ENCODE measurements at places on chromosomes 4 and X.

DNA sequence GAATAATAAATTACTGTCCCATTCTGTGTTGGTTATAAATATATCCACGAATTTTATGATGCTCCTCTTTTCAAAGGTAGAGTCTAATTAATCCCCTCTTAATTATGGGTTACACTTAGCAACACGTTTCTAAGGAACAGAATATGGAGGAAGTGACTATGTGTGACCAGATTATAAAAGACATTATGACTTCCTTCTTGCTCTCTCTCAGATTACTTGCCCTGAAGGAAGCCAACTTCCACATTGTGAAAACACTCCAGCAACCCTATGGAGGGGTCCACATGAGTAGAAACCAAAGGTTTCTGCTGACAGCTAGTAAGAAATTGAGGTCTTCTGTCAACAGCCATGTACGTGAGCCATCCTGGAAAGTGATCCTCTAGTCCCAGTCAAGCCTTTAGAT lies 59.3 kb downstream of the WDFY3 start:
- DNase-seq: no peak
- no peaks in the 10 kb centered on the region for H3K36me3 ChIP-seq
- no peak overlapping the region for H3K4me3 ChIP-seq
- H3K27me3 ChIP-seq: no peaks in the 10 kb centered on the region
- no peaks in the 10 kb centered on the region for H3K4me1 ChIP-seq

DNA sequence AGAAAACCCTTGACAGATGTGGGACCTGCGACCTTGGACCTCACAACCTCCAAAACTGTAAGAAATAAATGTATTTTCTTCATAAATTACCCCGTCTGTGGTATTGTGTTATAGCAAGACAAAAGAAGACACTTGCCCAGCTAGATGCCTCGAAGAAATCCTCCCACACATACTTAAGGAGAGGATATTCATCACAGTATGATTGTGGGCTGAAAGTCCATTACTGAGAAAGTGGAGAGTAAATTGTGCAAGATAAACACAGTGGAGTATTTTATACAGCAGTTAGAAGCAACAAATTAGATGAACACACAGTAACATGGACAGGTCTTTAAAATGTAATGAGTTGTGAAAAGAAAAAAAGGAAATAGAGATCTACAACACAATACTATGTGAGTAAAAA lies 25.8 kb upstream of the PLA2G12A start:
- no peaks in the 10 kb centered on the region for H3K4me1 ChIP-seq
- no peaks in the 10 kb centered on the region for H3K27me3 ChIP-seq
- no peak for DNase-seq
- no peak overlapping the region for H3K27ac ChIP-seq
- H3K4me3 ChIP-seq: no peak overlapping the region

GRCh38 chr4:16120720-16121119 lies 36.9 kb upstream of the PROM1 start:
- DNase-seq: peak; percentile 83
- no peaks in the 10 kb centered on the region for H3K36me3 ChIP-seq
- H3K27me3 ChIP-seq: no peaks in the 10 kb centered on the region
- no peaks in the 10 kb centered on the region for H3K4me1 ChIP-seq
- H3K27ac ChIP-seq: no peak overlapping the region

DNA sequence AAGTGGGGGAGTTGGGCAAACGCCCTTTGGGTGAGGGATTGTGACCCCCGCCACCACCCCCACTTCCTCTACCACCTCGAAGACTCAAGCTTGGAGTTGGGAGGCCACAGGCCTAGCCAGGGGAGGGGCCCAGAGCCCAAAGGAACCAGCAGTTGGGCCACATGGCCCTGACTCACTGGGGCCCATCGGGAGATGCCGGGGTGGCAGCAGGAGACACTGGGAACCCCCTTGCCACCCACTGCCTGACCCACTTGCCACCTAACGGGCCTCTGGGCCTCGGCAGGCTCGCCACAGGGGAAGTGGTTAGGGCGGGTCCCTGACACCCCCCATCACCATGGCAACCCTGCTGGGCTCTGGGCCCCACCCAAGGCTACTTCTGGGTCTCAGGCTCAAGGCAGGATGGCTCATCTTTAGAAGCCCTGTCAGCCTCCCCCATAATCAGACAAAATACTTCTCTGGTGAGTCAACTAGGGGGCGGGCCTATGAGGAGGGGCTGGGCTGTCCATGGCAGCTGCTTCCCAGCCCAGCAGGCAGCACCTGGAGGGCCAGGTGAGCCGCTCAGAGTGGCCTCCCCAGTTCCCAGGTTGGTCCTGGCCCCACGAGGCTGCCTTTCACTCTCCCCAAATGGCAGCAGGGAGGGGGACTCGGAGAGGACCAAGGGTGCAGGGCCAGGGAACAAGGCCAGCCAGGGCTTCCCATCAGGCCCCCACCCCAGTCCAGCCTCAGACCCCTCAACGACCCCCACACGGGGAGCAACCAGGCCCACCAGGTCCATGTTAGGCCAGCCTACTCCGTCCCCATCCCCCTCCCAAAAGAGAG lies 5.6 kb downstream of the FLNA start:
- no peaks in the 10 kb centered on the region for H3K27me3 ChIP-seq
- peak overlapping the region; percentile 88 for H3K27ac ChIP-seq
- DNase-seq: no peak
- H3K36me3 ChIP-seq: no peaks in the 10 kb centered on the region
- peak overlapping the region; percentile 66 for H3K4me3 ChIP-seq
- peaks cover 49% of the 10 kb centered on the region for H3K4me1 ChIP-seq

DNA sequence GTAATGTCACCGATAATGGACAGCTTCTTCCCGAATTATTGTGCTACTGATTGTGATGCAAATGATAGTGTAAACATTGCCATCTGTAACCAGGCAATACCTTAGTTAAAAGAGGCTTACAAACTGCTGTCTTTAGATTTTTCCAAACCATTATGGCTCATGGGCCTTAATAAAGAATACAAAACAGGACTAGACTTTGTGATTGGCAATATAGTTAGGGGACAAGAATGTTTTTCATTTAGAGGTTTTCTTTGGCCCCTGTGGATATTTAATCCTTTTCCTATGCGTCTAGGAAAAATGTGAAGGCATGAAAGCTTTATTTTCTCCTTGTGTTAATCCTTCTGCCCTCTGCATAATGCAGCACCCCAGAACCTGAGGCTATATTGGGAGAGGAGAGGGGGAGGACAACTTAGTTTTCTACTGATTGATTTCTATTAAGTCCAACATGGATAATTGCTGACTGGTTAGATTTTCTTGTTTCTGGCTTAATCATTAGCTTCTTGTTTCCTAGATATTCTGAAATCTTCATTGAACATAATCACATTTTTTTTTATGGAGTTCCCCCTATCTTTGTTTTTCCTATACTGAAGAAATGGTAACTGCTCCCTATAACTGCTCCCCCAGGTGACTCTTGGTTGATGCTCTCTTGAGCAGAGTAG lies 1.9 kb downstream of the PRPS1 start:
- no peaks in the 10 kb centered on the region for H3K36me3 ChIP-seq
- H3K27ac ChIP-seq: no peak overlapping the region
- DNase-seq: no peak
- no peaks in the 10 kb centered on the region for H3K27me3 ChIP-seq

- no peak overlapping the region for H3K4me3 ChIP-seq
- H3K27ac ChIP-seq: no peak overlapping the region
- no peaks in the 10 kb centered on the region for H3K27me3 ChIP-seq
- no peak for DNase-seq
- peaks cover 2% of the 10 kb centered on the region for H3K4me1 ChIP-seq
- no peaks in the 10 kb centered on the region for H3K36me3 ChIP-seq
Observed at GRCh38 chr4:15930314-15930713, 8.2 kb downstream of the FGFBP1 start.

DNA sequence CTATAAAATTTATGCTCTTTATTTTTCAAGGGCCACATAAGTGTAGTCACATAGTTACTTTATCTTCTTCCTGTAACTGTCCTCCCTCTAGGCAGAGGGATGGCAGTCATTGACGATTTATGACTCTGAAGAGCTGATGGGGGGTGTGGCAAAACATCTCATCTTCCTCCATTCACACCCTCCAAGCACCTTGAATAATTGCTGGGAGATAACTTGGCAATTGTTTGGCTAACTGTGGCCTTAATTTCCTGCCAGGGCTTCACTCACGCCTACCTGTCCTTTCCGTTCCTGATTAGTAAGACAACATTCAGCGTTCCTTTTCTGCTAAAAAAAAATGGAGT lies 329.2 kb downstream of the ARHGAP10 start:
- H3K36me3 ChIP-seq: peaks cover 6% of the 10 kb centered on the region
- no peak for DNase-seq
- no peak overlapping the region for H3K27ac ChIP-seq
- H3K4me3 ChIP-seq: no peak overlapping the region
- no peaks in the 10 kb centered on the region for H3K27me3 ChIP-seq
- H3K4me1 ChIP-seq: peaks cover 43% of the 10 kb centered on the region

GRCh38 chr4:87465739-87466366 lies 43.5 kb downstream of the NUDT9 start:
- H3K4me3 ChIP-seq: no peak overlapping the region
- H3K4me1 ChIP-seq: no peaks in the 10 kb centered on the region
- DNase-seq: no peak
- H3K27ac ChIP-seq: no peak overlapping the region
- no peaks in the 10 kb centered on the region for H3K27me3 ChIP-seq

DNA sequence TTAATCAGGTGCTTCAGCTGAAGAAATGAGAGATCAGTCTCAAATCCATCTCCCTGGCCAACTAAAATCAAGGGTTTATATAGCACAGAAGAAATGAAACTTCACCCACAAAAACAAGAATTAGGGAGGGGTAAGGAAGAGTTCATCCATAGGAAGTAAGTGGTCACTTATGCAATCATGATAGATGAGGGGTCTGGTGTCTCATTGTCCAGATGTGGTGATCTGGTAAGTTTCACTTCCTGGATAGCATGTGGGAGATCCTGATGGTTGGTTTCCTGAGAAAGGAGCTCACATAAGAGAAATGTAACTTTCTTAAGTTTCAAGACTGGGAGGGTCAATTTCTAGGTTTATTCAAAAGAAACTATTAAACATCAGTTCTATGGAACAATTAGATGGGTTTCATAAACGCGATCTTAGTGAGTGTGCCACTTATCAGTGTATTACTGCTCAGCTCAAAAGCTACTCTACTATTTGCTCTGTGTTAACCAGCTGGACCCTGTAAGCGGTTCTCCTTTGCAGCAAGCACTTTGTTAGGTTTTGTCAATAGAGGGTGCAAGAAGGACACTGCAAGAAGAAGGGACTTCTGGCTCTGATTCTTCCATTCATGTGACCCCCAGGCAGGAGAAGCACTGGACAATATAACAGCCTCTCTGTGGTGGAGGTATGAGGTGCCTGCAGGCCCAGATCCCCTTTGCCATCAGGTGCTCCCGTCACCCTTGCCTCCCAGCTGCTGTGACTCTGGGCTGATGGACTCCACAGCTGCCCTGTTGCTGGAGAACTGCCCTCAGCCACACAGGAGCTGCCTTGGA lies 35.4 kb upstream of the HPSE start:
- H3K36me3 ChIP-seq: no peaks in the 10 kb centered on the region
- H3K27me3 ChIP-seq: no peaks in the 10 kb centered on the region
- H3K27ac ChIP-seq: no peak overlapping the region
- H3K4me3 ChIP-seq: no peak overlapping the region
- DNase-seq: no peak

- H3K36me3 ChIP-seq: no peaks in the 10 kb centered on the region
- no peaks in the 10 kb centered on the region for H3K4me1 ChIP-seq
- no peak for DNase-seq
- H3K27me3 ChIP-seq: no peaks in the 10 kb centered on the region
- no peak overlapping the region for H3K4me3 ChIP-seq
- no peak overlapping the region for H3K27ac ChIP-seq
Observed at GRCh38 chr4:168118116-168118655, 25.8 kb downstream of the ANXA10 start.

DNA sequence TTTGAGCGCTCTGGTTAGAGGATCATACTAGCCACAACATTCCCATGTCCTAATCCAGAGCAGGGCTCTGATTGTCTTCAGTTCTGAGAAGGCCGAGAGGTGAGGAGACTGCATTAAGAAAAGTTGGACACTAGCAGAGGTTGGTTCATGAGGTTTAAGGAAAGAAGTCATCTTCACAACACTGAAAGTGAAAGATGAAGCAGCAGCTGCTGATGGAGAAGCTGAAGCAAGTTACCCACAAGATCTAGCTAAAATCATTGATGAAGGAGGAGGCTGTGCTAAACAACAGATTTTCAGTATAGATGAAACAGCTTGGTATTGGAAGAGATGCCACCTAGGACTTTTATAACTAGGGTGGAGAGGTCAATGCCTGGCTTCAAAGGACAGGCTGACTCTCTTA lies 36.8 kb downstream of the RAP1GDS1 start:
- H3K4me3 ChIP-seq: no peak overlapping the region
- no peaks in the 10 kb centered on the region for H3K27me3 ChIP-seq
- H3K4me1 ChIP-seq: no peaks in the 10 kb centered on the region
- DNase-seq: no peak
- H3K36me3 ChIP-seq: no peaks in the 10 kb centered on the region
- no peak overlapping the region for H3K27ac ChIP-seq

DNA sequence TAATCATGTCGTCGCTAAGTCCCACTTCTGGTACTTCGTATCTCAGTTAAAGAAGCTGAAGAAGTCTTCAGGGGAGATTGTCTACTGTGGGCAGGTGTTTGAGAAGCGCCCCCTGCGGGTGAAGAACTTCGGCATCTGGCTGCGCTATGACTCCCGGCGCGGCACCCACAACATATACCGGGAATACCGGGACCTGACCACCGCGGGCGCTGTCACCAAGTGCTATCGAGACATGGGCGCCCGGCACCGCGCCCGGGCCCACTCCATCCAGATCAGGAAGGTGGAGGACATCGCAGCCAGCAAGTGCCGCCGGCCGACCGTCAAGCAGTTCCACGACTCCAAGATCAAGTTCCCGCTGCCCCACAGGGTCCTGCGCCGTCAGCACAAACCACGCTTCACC lies 11.3 kb downstream of the PNCK start:
- no peak overlapping the region for H3K27ac ChIP-seq
- H3K4me3 ChIP-seq: no peak overlapping the region
- DNase-seq: no peak
- no peaks in the 10 kb centered on the region for H3K27me3 ChIP-seq
- no peaks in the 10 kb centered on the region for H3K36me3 ChIP-seq

DNA sequence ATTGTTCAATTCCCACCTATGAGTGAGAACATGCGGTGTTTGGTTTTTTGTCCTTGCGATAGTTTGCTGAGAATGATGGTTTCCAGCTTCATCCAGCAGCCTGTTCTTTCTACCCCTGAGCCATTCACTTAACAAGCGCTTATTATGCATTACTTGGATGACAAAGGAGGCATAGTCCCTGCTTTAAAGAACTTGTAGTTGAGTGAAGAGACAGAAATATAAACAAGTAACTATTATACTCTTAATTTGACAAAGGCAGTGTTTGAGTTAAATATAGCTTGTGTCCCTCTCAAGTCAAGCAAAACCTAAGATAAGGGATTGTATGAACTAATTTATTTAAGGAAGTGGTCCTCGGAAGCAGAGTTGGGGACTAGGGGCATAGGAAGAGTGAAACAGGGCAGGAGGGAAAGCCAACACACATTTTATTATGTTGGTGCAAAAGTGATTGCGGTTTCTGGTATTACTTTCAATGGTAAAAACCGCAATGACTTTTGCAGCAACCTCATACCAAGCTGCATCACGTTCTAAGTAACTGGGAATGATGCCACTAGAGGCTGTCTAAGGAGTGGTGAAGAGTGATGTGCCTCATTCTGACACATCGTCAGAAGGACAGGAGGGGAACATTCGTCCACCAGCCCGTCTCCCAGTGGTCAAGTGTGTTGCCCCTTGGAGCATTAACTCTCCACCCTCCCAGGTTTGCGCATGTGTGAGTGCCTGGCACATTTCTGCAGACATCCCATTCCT lies 41.8 kb downstream of the QDPR start:
- no peaks in the 10 kb centered on the region for H3K36me3 ChIP-seq
- H3K27ac ChIP-seq: no peak overlapping the region
- no peak for DNase-seq
- H3K27me3 ChIP-seq: no peaks in the 10 kb centered on the region
- H3K4me3 ChIP-seq: no peak overlapping the region
